Activated CD4-positive, alpha-beta T cell treated with anti-CD3 and anti-CD28 coated beads, Interleukin-2, amount 10 ng/mL, durations not matched to agents 7 days and 5 days (primary cell): ENCODE measurements at places on chromosomes 11 and 22. TPM values are rescaled to one million over a fixed set of nuclear protein-coding genes. Genes with fewer than 3 reads are reported as not detected.

- no peak for DNase-seq
- H3K27me3 ChIP-seq: peaks cover 20% of the 10 kb centered on the region
- no peaks in the 10 kb centered on the region for H3K4me1 ChIP-seq
- no peak overlapping the region for H3K4me3 ChIP-seq
Observed at GRCh38 chr22:44594951-44595350, 96.9 kb upstream of the RTL6 start.

GDPD5 gene
- total RNA-seq: 55.8 TPM

BIK gene
- 1.4 TPM for total RNA-seq

GRCh38 chr11:64245797-64246620, 734 bp downstream of the PPP1R14B start:
- peak overlapping the region; percentile 81 for H3K4me3 ChIP-seq
- DNase-seq: peak; percentile 57
- peaks cover 44% of the 10 kb centered on the region for H3K4me1 ChIP-seq
- H3K36me3 ChIP-seq: peaks cover 9% of the 10 kb centered on the region

- no peak overlapping the region for H3K4me3 ChIP-seq
- DNase-seq: no peak
- H3K4me1 ChIP-seq: no peaks in the 10 kb centered on the region
- no peaks in the 10 kb centered on the region for H3K27me3 ChIP-seq
- no peak overlapping the region for H3K27ac ChIP-seq
Observed at GRCh38 chr22:47205554-47205953, 443.1 kb downstream of the TBC1D22A start.

DNA sequence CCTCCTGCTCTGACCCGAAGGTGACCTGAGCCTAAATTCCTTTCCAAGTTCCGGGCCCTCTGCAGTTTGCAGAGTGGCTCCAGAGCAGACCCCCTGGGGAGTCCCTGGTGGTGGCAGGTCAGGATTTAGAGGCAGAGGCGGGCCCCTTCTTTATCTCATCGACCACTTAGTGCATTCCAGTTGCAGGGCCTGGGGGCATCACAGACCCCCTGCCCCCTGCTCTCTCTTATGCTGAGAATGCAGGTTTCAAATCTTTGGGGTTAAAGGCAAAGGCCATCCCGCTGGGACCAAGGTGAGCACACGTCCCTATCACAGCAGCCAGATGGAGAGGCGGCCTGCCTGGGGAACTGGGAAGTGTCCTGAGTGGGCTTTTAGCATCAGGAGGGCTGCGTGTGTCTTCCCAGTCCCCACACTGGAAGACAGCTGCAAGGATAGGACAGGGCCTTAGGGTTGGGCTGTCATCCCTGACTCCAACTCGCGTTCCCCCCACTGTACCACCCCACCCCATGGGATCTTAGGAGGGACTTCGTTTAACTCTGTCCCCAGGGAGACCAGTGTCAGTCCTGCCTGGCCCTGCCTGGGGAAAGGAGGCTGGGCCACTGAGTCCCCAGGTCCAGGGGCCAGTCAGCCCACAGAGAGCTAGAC, 11.3 kb downstream of the DERL3 start:
- peaks cover 29% of the 10 kb centered on the region for H3K4me1 ChIP-seq
- DNase-seq: no peak
- no peak overlapping the region for H3K4me3 ChIP-seq
- peaks cover 57% of the 10 kb centered on the region for H3K36me3 ChIP-seq
- H3K27ac ChIP-seq: peak overlapping the region; percentile 95

DNA sequence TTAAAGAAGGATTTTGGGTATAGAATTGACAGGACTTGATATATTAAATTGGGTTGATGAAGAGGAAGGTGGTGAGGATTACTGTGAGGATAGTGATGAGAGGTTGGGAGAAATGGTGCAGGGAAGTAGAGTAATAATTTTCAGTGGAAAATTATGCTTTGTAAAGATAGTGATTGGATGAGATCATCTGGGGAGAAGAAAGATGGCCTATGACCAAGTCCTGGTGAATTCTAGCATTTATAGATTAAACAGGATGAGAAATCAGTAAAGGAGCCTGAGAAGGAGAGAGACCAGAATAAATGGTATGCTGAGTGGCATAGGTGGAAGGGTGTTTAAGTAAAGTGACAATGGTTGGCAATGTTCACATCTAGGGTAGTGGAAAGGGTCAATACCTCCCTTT, 15.0 kb downstream of the IPO7 start:
- H3K4me3 ChIP-seq: no peak overlapping the region
- no peaks in the 10 kb centered on the region for H3K27me3 ChIP-seq
- H3K36me3 ChIP-seq: peaks cover 29% of the 10 kb centered on the region
- DNase-seq: no peak
- H3K27ac ChIP-seq: no peak overlapping the region
- H3K4me1 ChIP-seq: peaks cover 39% of the 10 kb centered on the region

GLYATL2 gene
- total RNA-seq: not detected

- H3K27ac ChIP-seq: no peak overlapping the region
- H3K27me3 ChIP-seq: no peaks in the 10 kb centered on the region
- H3K36me3 ChIP-seq: no peaks in the 10 kb centered on the region
- no peaks in the 10 kb centered on the region for H3K4me1 ChIP-seq
- DNase-seq: no peak
- no peak overlapping the region for H3K4me3 ChIP-seq
Observed at GRCh38 chr11:4684631-4685285, 12.9 kb downstream of the OR51E2 start.

PDE3B gene
- 96.6 TPM for total RNA-seq

DNA sequence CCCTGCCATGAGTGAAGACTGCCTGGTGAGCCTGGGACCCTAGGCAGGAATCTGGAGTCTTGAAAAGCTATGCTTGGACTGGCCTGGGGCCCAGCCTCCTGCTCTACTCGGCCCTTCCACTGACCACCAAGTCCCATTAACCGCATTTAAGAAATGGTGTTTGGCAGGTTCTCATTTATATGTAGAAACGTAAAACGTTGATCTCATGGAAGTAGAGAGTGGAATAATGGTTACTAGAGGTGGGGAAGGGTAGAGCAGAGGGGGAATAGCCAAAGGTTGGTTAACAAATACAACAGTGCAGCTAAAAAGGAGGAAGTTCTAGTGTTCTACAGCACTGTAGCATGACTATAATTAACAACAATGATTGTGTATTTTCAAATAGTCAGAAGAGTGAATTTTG, 72.9 kb upstream of the EED start:
- H3K36me3 ChIP-seq: no peaks in the 10 kb centered on the region
- no peak overlapping the region for H3K4me3 ChIP-seq
- peaks cover 8% of the 10 kb centered on the region for H3K4me1 ChIP-seq
